Glutamatergic neuron (in vitro differentiated cells): ENCODE measurements at places on chromosomes 1 and 21.

- no peak for DNase-seq
These were observed 28.4 kb downstream of the WNT3A start for GRCh38 chr1:228034954-228035837.

GRCh38 chr1:17597651-17598050, 58.2 kb downstream of the ARHGEF10L start:
- no peak for DNase-seq

- no peak for DNase-seq
These were observed 282.3 kb downstream of the USH2A start for GRCh38 chr1:216140730-216141524.

- DNase-seq, result no peak
These were observed 48.1 kb upstream of the COL18A1 start for GRCh38 chr21:45356653-45357435.

DNA sequence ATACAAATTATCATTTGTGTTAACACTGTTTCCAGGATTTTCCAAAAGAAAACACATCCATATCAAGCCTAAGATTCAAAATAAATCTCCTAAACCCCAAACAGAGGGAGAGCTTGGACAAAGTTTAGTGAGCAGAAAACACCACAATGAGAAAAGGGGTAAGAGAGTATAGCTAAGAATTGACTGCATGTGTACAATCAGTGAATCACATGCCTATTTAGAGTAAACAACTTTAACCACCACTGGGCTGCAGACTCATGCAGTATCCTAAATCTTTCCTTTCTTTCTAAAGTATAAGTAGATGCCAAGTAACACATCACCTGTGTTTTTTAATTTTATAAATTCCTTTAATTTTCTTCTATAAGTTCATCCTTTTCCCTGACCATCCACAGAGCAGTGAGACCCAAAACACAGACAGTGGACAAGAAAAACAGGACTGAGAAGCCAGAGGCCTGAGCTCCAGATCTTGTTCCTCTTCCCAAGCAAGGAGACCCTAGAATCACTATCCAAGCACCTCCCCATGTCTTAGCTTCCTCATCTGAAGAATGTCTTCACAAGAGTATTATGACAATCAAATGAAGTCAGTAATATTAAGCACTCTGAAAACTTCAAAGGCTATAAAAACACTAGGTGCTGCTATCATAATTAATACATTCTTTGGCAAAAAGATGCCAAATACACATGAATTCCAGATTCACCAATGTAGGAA, 93.1 kb downstream of the VAV3 start:
- no peak for DNase-seq

DNA sequence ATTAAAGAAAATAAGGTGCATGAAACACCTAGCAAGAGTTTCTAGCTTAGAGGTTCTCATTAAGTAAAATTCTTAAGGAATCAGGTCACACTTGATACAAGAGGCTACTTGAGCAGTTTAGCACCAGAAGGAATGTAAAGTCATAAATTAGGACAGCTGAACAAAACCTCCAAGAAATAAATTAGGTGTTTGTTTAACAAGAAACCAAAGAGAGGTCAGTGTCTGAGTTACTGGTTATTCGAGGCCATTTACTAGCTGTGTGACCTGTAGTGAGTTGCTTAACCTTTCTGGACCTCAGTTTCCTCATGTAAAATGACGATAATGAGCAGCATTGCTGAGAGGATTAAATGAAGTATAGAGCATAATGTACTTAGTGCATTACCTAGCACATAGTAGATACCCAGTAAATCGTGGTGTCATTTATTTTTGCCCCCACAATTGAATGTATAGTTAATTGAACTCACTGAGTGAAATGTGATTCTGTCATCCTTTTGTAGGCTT, 908 bp upstream of the ELK4 start:
- no peak for DNase-seq

DNA sequence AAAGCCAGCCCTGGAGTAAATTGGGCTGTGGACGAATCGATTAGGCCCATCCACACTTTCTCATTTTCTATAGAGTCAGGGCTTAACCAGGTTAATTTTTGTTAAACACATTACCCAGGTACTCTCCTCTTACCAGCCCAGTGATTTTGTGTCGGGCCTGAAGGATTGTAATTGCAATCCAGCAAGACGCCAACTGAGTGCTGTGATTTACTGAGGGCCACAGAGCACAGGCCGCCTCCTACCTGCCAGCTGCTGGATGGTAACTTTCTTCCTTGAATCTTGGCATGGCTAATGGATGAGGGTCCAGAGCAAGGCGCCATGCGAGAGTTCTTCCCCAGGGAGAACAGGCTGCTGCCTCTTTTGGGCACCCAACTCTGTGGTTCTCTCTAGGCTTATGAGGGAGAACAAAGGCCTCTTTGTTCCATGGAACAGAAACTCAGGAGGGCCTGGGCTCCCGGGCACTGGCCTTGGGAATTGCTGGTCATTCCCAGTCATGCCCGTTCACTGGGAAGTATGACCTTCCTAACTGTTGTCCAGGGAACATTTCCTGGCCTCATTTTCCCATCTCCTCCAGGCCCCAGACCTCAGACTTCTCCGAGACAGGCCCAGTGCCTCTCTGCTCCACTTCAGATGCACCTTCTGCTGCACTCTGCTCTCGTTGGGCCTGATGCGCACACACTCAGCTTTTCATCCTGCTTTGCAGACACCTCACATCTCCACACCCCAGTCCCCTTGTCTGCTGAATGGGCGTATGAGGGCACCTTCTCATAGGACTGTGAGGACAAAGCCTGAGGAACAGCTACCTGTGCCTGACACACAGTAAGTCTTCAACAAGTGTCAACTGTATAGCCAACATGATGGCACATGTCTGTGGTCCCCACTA, 57.3 kb downstream of the SYF2 start:
- DNase-seq, result no peak

DNA sequence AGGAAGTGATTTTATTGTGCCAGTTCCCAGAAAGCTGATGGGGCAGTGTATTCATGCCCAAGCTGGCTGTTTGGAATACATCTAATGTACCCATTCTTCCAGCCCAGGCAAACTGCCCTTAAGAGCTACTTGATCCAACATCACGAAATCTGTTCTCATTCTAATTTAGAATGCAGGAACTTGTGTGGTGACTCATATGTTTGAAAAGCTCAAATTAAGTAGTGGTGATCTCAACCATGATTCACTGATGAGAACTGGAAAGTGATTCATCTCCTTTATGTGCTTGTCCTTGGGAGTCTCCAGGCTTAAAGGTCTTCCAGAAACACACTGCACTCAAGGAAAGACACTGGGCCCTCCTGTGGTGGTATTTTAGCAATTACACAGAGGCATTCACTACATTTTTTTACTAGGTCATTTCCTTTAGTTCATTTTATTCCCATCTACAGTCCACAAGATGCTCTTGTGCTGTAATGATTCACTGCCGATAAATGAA, 65.4 kb downstream of the RPE65 start:
- no peak for DNase-seq

DNA sequence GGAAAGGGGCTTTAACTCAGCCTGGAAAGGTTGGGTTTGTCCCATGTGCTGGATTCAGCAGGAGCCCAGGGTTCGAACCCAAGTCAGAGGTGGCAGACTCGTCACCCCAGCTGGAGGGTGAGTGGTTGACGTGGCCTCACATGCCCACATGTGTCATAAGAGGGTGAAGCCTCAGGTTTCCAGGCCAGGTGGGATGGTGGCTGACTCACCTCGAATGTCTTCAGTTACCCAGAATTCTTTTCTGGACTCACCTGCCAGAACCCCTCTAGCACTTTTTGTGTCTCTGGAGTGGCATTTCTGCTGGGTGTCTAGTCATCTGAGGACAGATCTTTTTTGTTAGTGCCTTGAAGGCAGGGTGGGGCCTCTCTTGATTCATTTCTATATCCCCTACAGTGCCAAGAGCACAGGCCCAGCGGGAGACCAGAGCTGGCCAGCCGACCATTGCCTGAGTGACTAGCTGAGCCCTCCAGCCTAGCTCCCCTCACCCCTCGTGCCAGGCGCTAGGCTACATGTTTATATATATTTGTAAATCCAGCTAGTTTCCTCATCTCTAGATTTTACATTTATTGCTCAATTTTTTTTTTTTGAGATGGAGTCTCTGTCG, 28.1 kb downstream of the IL6R start:
- no peak for DNase-seq

DNA sequence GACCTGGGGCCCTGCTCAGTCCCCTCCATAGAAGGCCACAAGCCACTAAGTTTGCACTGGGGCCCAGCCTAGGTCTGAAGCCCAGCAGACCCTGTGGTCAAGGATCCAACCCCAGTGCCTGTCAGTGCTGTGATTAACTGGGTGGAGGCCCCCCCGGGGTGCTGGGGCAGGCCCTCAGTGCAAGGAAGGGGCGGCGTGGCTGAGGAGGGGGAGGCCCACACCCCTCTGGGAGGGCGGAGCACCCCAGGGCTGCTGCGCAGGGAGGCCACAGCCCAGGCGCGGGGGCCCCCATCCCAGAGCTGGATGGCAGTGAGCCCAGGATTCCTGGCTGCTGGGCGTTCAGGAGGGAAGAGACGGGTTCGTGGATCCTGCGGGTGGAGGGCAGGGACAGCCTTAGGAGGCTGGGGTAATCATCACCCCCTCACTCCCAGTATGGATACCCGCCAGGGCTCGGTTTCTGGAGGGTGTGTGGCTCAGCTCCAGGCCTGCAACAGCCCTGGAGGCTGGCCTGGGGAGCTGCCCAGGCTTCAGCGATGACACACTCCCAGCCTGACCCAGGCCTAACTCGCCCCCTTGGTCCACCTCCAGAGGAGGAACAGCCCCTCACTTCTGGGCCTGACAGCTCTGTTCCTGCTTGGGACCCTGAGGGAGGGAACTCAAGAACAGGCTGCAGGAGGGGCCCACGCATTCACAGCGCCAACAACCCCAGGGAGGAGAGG, 890 bp downstream of the GJC2 start:
- no peak for DNase-seq

GRCh38 chr1:191620883-191621282, 537.4 kb upstream of the RGS18 start:
- no peak for DNase-seq

GRCh38 chr21:34307991-34308532, 55.7 kb upstream of the KCNE2 start:
- no peak for DNase-seq
